ENCODE measurements at places on chromosomes 3 and 15. TPM values are rescaled to one million over a fixed set of nuclear protein-coding genes. Genes with fewer than 3 reads are reported as not detected.

- no peak overlapping the region for H3K4me3 ChIP-seq
- H3K4me1 ChIP-seq = no peaks in the 10 kb centered on the region
- DNase-seq = no peak
- no peaks in the 10 kb centered on the region for H3K36me3 ChIP-seq
- H3K27ac ChIP-seq = no peak overlapping the region
Measured at GRCh38 chr3:13886593-13887129, 6.8 kb upstream of the WNT7A start.

DNA sequence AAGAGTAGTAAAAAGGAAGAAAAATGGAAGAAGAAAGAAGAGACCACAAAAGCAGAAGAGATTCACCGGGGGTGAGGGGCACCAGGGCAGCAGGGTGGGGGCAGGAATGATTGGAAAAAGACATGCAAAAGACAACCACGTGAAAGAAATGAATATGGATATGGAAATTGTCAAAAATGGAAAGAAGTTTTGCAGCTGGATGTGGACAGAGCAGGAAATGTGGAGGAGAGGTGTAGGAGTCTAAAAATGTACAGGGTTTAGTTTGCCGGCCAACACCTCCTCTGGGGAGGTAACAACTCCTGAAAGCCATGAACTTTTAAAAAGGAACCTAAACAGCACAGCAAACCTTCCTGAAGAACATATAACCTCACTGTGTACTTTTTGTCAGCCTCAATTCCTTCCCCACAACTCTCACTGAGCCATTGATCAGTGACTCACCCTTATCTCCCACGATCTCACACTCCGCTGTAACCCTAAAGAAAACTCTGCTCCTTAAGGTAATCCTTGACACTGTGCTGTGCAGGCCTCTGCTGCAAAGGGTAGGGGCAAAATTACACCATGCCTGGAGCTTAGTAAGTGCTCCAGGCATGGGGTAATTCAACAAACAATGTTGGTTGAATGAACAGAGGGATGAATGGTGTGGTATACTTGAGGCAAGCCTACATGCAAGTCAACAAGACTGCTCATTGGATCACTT, 100.2 kb upstream of the BOC start:
- no peaks in the 10 kb centered on the region for H3K27me3 ChIP-seq
- no peak overlapping the region for H3K27ac ChIP-seq
- no peaks in the 10 kb centered on the region for H3K36me3 ChIP-seq
- no peak overlapping the region for H3K4me3 ChIP-seq

- H3K4me3 ChIP-seq = no peak overlapping the region
- no peaks in the 10 kb centered on the region for H3K36me3 ChIP-seq
- DNase-seq = no peak
- H3K4me1 ChIP-seq = no peaks in the 10 kb centered on the region
Measured at GRCh38 chr3:151768393-151768930, 34.7 kb downstream of the AADACL2 start.

- peak; percentile 18 for DNase-seq
- no peaks in the 10 kb centered on the region for H3K27me3 ChIP-seq
- H3K27ac ChIP-seq = no peak overlapping the region
- H3K36me3 ChIP-seq = no peaks in the 10 kb centered on the region
- H3K4me3 ChIP-seq = no peak overlapping the region
- H3K4me1 ChIP-seq = no peaks in the 10 kb centered on the region
Measured at GRCh38 chr15:38768970-38769369, 204.4 kb upstream of the RASGRP1 start.

GRCh38 chr15:31079519-31079918, 22.0 kb downstream of the TRPM1 start:
- H3K4me1 ChIP-seq = peaks cover 9% of the 10 kb centered on the region
- H3K27ac ChIP-seq = no peak overlapping the region
- no peak overlapping the region for H3K4me3 ChIP-seq
- no peaks in the 10 kb centered on the region for H3K27me3 ChIP-seq
- H3K36me3 ChIP-seq = no peaks in the 10 kb centered on the region

DNA sequence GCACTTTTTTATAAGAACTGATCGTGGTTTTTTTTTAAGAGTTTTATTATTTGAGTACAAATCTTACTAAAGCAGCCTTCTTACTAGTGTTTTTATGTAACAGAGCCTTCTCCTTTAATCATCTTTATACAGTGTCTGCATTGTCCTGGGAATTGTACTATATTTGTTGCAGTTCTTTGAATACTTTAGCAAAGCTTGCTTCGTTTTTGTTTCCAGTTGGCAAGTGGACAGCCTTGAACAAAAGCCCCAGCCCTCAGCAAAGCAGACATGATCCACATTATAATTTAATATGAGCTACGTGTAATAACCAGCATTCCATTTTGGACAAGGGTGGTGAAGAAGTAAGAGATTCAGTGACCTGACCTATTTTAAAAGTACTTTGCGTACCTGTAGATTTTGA, 112.2 kb upstream of the FLNB start:
- H3K27ac ChIP-seq = no peak overlapping the region
- no peak overlapping the region for H3K4me3 ChIP-seq
- H3K27me3 ChIP-seq = no peaks in the 10 kb centered on the region
- no peak for DNase-seq
- peaks cover 5% of the 10 kb centered on the region for H3K36me3 ChIP-seq

GRCh38 chr3:144923046-144923775, 951.6 kb downstream of the DIPK2A start:
- no peaks in the 10 kb centered on the region for H3K36me3 ChIP-seq
- no peak overlapping the region for H3K4me3 ChIP-seq
- no peak overlapping the region for H3K27ac ChIP-seq
- no peaks in the 10 kb centered on the region for H3K27me3 ChIP-seq
- DNase-seq = no peak

DNA sequence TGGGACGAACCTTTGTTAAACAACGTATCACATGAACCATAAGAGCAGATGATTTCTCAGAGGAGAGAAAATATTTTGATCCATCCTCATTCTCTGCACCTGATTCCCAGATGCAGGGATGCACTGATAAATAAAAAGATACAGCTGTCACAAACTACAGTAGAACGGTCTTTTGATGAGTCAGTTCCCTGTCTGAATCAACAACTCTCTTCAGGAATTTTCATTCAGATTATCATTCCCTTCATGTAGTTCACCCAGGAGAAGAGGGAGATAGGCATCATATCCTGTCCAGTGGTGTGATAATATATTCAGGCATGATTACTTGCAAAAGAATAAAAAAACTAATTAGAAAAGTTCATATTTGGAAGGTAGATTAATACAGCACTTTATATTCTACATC, 521.5 kb downstream of the PYDC2 start:
- H3K27ac ChIP-seq = no peak overlapping the region
- no peaks in the 10 kb centered on the region for H3K27me3 ChIP-seq
- H3K36me3 ChIP-seq = no peaks in the 10 kb centered on the region

- no peak overlapping the region for H3K27ac ChIP-seq
- no peaks in the 10 kb centered on the region for H3K4me1 ChIP-seq
- H3K4me3 ChIP-seq = no peak overlapping the region
- H3K36me3 ChIP-seq = no peaks in the 10 kb centered on the region
- no peaks in the 10 kb centered on the region for H3K27me3 ChIP-seq
- no peak for DNase-seq
Measured at GRCh38 chr3:166799-167198, 29.8 kb upstream of the CHL1 start.

- peaks cover 18% of the 10 kb centered on the region for H3K4me1 ChIP-seq
- peaks cover 47% of the 10 kb centered on the region for H3K36me3 ChIP-seq
- H3K4me3 ChIP-seq = no peak overlapping the region
- no peaks in the 10 kb centered on the region for H3K27me3 ChIP-seq
- H3K27ac ChIP-seq = no peak overlapping the region
Measured at GRCh38 chr15:74621546-74621920, 5.9 kb downstream of the CLK3 start.

DNA sequence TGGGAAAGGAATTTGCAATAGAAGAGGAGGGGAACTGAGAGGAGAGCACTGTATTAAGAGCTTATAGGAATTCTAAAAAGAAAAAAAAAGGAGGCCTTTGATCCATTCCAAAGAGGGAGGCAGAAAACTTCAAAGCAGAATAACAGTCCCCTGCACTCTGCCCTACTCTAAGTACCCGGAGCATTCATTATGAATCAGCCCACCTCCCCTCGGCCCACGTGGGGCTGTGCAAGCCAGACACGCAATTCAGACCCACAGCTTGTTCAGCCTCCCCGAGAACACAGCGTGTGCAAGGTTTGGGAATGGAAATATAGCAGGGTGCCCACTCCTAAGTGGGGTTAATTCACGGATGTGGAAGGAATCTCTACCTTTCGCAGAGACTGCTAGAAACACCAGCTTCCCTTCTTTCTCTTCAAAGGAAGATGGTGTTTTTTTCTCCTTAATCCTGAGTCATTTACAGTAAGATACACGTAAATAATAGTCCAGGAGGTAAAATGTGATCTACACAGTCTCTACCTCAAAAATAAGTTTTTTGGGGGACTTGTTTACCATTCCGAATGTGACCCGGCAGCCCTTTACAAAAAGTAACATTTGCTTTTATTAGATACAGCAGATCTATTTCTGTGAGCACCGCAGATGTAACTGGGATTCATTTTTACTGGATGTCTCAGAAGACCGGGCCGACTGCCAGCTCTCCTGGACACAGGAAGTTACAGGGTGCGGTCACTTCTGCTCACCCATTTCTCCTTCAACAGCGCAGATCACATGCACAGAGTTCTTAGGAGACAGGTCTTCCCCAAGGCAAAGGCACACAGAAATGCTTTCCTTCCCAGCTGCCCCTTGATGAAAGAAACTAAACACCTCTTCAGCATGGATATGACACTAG, 768.5 kb upstream of the CFAP20DC start:
- H3K4me3 ChIP-seq = no peak overlapping the region
- H3K27ac ChIP-seq = no peak overlapping the region
- no peaks in the 10 kb centered on the region for H3K4me1 ChIP-seq
- peak; percentile 78 for DNase-seq

- no peaks in the 10 kb centered on the region for H3K36me3 ChIP-seq
- DNase-seq = no peak
- no peaks in the 10 kb centered on the region for H3K4me1 ChIP-seq
- no peak overlapping the region for H3K4me3 ChIP-seq
- no peaks in the 10 kb centered on the region for H3K27me3 ChIP-seq
Measured at GRCh38 chr3:59540696-59541095, 490.9 kb upstream of the CFAP20DC start.

DNA sequence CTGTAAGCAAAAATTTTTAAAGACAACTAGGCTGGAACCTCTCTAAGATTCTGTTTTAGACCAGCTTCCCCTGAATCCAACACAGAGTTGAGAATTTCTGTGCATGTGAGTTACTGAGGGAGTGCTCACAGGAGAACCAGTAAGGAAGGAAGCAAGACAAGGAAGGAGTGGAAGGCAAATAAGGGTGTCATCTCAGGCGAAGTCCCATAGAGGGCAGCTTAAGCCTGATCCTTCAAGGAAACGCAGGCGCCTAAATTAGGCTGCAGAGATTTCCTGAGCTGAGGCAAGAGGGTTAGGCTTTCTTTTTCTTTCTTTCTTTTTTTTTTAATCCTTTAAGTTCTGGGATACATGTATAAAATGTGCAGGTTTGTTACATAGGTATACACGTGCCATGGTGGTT, 36.2 kb upstream of the COL6A6 start:
- H3K27me3 ChIP-seq = no peaks in the 10 kb centered on the region
- no peak overlapping the region for H3K27ac ChIP-seq
- no peak for DNase-seq
- H3K36me3 ChIP-seq = no peaks in the 10 kb centered on the region

GRCh38 chr3:172208586-172209332, 169.4 kb downstream of the FNDC3B start:
- no peak overlapping the region for H3K4me3 ChIP-seq
- H3K27ac ChIP-seq = no peak overlapping the region

- no peak overlapping the region for H3K4me3 ChIP-seq
- no peaks in the 10 kb centered on the region for H3K36me3 ChIP-seq
- no peak overlapping the region for H3K27ac ChIP-seq
- H3K27me3 ChIP-seq = no peaks in the 10 kb centered on the region
- peak; percentile 53 for DNase-seq
- H3K4me1 ChIP-seq = no peaks in the 10 kb centered on the region
Measured at GRCh38 chr3:32508711-32509110, 6.1 kb upstream of the CMTM6 start.

DNA sequence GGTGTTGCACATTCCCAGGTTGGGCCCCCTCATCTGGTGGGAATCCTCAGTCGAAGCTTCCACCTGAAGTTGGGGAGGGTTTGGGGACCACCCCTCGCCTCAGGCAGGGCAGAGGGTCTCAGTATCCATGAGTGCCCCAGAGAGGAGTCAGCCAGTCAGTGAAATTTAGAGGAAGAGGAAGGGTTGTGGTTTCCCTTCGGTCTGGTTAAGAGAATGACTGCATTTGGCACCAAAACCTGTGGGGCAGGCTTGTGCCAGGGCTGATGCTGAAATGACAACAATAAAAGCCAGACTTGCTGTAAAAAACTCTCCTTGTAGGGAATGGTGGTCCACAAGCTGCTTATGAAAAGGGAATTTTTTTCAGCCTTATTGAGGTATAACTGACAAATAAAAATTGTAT, 22.6 kb downstream of the LMCD1 start:
- no peaks in the 10 kb centered on the region for H3K4me1 ChIP-seq
- H3K27me3 ChIP-seq = no peaks in the 10 kb centered on the region
- no peak overlapping the region for H3K4me3 ChIP-seq
- no peak overlapping the region for H3K27ac ChIP-seq
- DNase-seq = no peak

GRCh38 chr15:60840306-60840702, 361.4 kb upstream of the ICE2 start:
- DNase-seq = no peak
- no peak overlapping the region for H3K4me3 ChIP-seq
- no peaks in the 10 kb centered on the region for H3K27me3 ChIP-seq
- H3K4me1 ChIP-seq = no peaks in the 10 kb centered on the region
- H3K36me3 ChIP-seq = no peaks in the 10 kb centered on the region

DNA sequence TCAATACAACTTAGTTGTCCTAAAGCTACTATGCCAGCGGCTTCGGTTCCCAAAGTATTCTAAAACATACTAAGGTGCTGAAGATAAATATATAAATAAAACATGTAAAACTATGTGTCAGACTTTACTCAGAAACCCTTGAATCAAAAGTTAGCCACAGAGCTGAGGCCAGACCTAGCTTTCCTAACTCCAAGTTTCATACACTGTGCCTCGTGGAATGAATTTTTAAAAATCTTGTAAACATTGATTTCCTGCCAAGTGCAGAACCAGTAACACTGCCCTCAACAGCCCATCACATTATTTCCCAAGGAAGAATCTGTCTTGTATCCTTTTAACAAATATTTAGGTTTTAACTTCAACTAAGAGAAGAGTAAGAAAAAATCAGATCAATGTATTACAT, 36.4 kb downstream of the TAMM41 start:
- no peak overlapping the region for H3K4me3 ChIP-seq
- DNase-seq = no peak
- no peak overlapping the region for H3K27ac ChIP-seq
- H3K27me3 ChIP-seq = no peaks in the 10 kb centered on the region
- no peaks in the 10 kb centered on the region for H3K4me1 ChIP-seq

The TRPM7 gene
- 28.3 TPM for total RNA-seq

The CCK gene
- total RNA-seq = not detected

The C3orf52 gene
- 25.1 TPM for total RNA-seq

The CLEC3B gene
- 28.9 TPM for total RNA-seq

The LAMB2 gene
- total RNA-seq = 83.5 TPM

The SCN11A gene
- 0.61 TPM for total RNA-seq

The CHST13 gene
- 0.22 TPM for total RNA-seq

The HTR3E gene
- 0.52 TPM for total RNA-seq

The MESP2 gene
- total RNA-seq = 0.45 TPM

The GOLGA8J gene
- total RNA-seq = 0.35 TPM

The RAP2B gene
- total RNA-seq = 10.6 TPM
